ENCODE measurements at places on chromosomes 3 and 15.
A peak's percentile ranks its signal among the peaks of the same experiment; 100 is the strongest.

DNA sequence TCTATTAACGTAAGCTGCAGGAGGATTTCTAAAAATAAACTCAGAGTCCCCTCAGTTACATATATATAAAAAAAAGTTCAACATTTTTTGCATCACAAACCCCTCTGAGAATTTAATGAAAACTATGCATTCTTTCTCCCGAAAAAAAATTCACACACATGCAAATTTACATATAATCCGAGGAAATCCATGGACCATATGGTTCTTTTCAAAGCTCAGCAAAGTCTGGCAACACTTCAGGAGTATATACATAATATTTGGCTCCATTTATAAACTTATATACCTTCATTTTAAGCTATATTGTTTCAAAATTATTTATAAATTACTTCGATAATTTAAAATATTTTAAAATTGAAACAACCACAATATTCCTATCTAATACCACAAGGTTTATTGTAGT lies 140.7 kb upstream of the PLXND1 start:
- DNase-seq: no peak

DNA sequence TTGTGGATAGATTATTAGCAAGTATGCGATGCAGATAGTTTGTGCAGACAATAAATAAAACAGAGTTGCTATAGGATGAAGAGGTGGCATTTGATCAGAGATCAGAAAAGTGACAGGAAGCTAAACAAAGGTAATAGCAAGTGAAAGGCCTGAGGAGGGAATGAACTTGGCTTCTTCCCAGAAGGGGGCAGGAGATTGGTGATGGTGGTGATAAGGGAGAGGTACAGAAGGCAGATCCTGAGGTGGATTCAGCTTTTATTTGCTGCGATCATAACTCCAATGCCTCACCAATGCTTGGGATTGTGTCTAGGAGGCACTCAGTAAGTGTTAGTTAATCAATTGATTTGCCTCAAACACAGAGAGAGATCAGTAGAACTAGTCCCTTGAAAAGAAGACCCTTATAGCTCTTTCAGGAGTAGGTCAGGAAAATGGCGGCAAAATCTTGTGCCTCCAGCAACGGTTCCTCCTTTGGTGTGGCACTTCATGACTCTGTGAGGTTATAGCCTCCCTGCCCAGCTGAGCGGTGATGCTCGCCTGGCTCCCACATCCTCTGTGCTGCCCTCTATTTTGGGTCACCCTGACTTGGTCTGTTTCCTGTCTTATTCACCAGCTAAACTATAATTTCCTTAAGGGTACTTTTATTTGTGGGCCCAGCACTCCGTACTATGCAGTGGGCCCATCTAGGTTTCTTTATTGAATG lies 37.5 kb downstream of the TGFBR2 start:
- DNase-seq: no peak

DNA sequence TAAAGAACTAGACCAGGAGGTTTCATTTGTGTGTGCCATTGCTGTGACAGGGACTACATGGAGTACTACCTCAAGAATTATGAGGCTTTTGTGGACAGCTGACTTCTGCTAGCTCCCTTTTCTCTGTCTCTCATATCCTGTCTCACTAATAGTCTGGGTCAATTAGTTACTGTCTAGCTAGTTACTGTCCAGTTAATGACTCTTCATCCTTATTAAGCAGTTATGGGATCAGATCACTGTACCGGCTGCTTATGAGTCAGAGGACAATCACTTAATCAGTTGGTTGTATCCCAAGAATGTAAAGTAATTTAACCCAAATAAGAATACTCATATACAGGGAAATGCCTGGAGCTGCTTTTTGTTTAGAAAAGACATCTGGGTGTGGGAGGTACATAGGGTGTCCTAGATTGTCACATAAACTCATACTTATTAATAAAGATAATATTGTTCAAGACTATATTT lies 158.0 kb downstream of the CDIN1 start:
- DNase-seq: peak; percentile 83

DNA sequence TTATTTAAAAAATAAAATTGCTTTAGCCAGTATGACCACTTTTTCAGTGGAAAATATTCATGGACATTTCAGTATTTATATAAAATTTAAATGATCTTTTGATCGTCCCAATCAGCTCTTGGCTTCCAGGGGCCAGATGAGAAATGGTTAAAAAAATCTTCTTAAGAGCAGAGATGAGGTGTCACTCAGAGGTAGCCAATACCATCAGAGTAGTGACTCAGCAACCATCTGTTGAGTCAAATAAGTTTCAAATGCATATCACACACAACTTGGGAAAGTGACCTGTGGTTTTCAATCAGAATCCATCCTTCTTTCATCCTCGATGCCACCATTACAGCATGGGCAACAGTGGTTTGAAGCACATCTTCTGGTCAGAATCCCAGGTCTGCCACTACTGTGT lies 958.8 kb upstream of the NR2F2 start:
- peak; percentile 79 for DNase-seq

Measured in IMR-90 (cell line).